ENCODE measurements at places on chromosomes 3 and 15. TPM values are rescaled to one million over a fixed set of nuclear protein-coding genes. Genes with fewer than 3 reads are reported as not detected.

- H3K27me3 ChIP-seq = no peaks in the 10 kb centered on the region
- H3K4me1 ChIP-seq = no peaks in the 10 kb centered on the region
- H3K36me3 ChIP-seq = peaks cover 16% of the 10 kb centered on the region
- H3K27ac ChIP-seq = no peak overlapping the region
- no peak overlapping the region for H3K4me3 ChIP-seq
Measured at GRCh38 chr15:84608707-84609284, 8.0 kb downstream of the ZSCAN2 start.

DNA sequence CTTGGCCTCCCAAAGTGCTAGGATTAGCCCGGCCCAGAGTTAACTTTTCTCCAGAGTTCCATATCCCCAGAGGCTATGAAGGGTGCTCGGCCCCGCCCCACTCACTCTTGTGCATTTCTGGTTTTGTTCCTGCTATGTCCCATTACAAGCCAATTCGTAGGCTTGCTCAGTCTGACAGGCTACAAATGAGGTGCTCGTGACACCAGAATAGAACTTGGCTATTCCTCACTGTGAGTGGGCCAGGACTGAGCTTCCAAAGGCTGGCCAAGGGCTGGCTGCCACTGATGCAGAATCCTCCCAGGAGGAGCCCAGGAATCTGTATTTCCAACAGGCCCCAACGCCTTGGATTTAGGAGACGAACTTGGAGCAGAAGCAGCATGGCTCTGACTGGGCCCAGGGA lies 282.7 kb upstream of the C2CD4B start:
- no peak overlapping the region for H3K4me3 ChIP-seq
- H3K4me1 ChIP-seq = no peaks in the 10 kb centered on the region
- no peak overlapping the region for H3K27ac ChIP-seq
- DNase-seq = no peak
- no peaks in the 10 kb centered on the region for H3K27me3 ChIP-seq

- no peak for DNase-seq
- H3K4me1 ChIP-seq = no peaks in the 10 kb centered on the region
- no peaks in the 10 kb centered on the region for H3K27me3 ChIP-seq
- peaks cover 40% of the 10 kb centered on the region for H3K36me3 ChIP-seq
- no peak overlapping the region for H3K4me3 ChIP-seq
Measured at GRCh38 chr3:146523531-146523930, 20.9 kb downstream of the PLSCR1 start.

- no peaks in the 10 kb centered on the region for H3K36me3 ChIP-seq
- peak overlapping the region; percentile 58 for H3K4me3 ChIP-seq
- no peaks in the 10 kb centered on the region for H3K27me3 ChIP-seq
Measured at GRCh38 chr3:16511681-16512434, 1.6 kb downstream of the RFTN1 start.

GRCh38 chr3:162569314-162569713 lies 1072.7 kb downstream of the OTOL1 start:
- H3K4me3 ChIP-seq = no peak overlapping the region
- H3K36me3 ChIP-seq = no peaks in the 10 kb centered on the region
- H3K27ac ChIP-seq = no peak overlapping the region

DNA sequence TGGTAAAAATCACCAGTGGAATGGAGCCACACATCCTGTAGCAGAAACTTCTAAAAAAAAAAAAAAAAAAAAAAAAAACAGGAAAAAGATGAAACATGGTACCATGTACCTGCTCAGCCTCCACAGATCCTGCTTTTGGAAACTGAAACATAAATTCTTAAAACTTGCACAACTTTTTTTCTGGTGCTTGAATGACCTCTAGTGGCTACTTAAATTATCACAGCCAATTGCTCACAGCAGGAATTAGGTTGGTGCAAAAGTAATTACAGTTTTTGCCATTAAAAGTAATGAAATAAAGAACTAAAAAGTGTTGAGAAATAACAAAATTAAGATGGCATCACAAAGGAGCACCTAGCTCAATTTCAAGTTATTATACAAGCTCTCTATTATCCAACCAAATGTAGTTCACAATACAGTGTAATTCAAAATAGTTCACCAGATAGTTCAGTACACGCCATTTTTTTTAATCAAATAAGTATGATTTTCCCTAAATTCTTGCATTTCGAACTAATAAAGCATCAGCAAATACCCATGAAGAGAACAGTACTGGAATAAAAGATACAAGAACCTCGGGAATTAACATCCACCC lies 80.6 kb downstream of the ULK4 start:
- no peaks in the 10 kb centered on the region for H3K27me3 ChIP-seq
- H3K36me3 ChIP-seq = no peaks in the 10 kb centered on the region
- H3K4me3 ChIP-seq = no peak overlapping the region
- no peak overlapping the region for H3K27ac ChIP-seq
- DNase-seq = no peak

DNA sequence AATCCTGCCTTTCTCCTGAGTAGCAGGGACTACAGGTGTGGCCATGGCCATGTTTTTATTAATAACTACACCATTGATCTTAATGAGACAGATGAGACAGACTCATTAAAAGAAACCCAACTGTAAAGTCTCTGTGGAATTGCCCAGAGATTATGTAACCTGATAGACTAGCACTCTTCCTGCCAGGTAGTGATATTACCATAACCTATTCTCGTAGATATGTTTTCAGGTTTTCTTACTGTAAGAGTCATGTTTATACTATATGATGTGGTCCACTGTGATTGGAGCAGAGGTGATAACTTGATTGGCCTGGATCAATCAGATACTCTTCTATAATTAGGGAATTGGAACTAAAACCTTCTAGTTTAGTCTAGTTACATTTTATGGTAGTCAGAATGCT lies 93.7 kb downstream of the NFKBIZ start:
- no peaks in the 10 kb centered on the region for H3K27me3 ChIP-seq
- H3K27ac ChIP-seq = no peak overlapping the region
- no peaks in the 10 kb centered on the region for H3K36me3 ChIP-seq
- H3K4me3 ChIP-seq = no peak overlapping the region

- H3K36me3 ChIP-seq = no peaks in the 10 kb centered on the region
- no peaks in the 10 kb centered on the region for H3K27me3 ChIP-seq
- DNase-seq = no peak
- H3K4me1 ChIP-seq = peaks cover 8% of the 10 kb centered on the region
- no peak overlapping the region for H3K4me3 ChIP-seq
Measured at GRCh38 chr3:168989396-168989795, 674.1 kb downstream of the MECOM start.

- no peak for DNase-seq
- no peaks in the 10 kb centered on the region for H3K4me1 ChIP-seq
- no peaks in the 10 kb centered on the region for H3K36me3 ChIP-seq
- peaks cover 13% of the 10 kb centered on the region for H3K27me3 ChIP-seq
- no peak overlapping the region for H3K4me3 ChIP-seq
Measured at GRCh38 chr15:85849946-85850345, 55.2 kb upstream of the KLHL25 start.

DNA sequence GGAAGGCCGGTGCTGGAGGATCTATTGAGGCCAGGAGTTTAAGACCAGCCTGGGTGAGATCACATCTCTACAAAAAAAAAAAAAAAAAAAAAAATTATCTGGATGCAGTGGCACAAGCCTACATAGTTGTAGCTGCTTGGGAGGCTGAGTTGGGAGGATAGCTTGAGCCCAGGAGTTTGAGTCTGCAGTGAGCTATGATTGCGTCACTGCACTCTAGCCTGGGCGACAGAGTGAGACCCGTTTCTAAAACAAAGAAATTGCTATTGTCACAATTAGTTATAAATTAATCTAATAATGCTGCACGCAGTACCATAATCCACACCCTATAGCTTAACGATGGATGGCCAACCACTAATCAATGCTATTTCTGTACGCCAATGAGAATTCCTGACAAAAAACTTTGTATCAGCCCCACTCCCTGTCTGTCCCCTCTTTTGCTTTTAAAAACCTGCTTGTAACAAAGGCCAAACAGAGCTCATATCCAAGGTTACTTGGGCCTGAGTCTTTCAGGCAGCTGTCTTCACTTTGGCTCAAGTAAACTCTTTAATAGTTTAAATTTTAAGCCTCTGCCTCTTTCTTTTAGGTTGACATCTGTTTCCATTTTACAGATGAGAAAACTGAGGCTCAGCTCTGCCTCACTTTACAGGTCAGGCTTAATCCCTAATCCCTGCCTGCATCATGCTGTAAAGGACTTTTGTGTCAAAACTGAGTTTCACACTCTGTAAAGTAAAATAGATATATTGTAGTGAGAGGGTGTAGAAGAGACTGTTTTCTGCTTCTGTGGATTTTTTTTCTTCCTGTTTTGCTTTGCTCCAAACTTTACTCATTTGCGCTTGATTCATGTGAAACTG lies 10.9 kb downstream of the FLNB start:
- H3K27me3 ChIP-seq = no peaks in the 10 kb centered on the region
- peaks cover 66% of the 10 kb centered on the region for H3K4me1 ChIP-seq
- no peak overlapping the region for H3K4me3 ChIP-seq
- DNase-seq = no peak
- H3K27ac ChIP-seq = peak overlapping the region; percentile 76

DNA sequence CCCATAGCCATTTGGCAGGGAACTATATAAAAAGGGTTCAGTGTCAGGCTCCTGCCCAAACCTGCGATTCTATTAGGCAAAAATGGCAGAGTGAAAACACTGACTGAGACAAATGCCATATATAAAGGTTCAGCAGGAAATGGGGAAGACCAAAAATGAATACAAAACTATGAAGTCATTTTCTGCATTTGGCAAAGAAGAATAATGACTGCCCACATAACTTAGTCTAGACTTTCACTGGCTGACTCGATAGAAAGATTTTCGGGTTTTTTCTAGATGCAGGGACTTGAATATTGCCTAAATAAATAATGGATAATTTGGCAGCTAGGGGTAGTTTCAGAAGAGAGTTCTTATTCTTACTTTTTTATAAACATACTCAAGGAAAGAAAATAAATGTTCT lies 178.0 kb downstream of the TPRG1 start:
- DNase-seq = no peak
- H3K4me1 ChIP-seq = peaks cover 11% of the 10 kb centered on the region
- H3K4me3 ChIP-seq = no peak overlapping the region
- H3K27me3 ChIP-seq = no peaks in the 10 kb centered on the region
- no peak overlapping the region for H3K27ac ChIP-seq

- no peak for DNase-seq
- no peak overlapping the region for H3K4me3 ChIP-seq
- no peaks in the 10 kb centered on the region for H3K27me3 ChIP-seq
Measured at GRCh38 chr3:59334585-59334984, 284.8 kb upstream of the CFAP20DC start.

- DNase-seq = no peak
- H3K36me3 ChIP-seq = no peaks in the 10 kb centered on the region
- no peaks in the 10 kb centered on the region for H3K4me1 ChIP-seq
- no peak overlapping the region for H3K4me3 ChIP-seq
- H3K27me3 ChIP-seq = no peaks in the 10 kb centered on the region
Measured at GRCh38 chr15:38093931-38094330, 158.7 kb upstream of the SPRED1 start.

- no peak for DNase-seq
- H3K27ac ChIP-seq = no peak overlapping the region
- no peaks in the 10 kb centered on the region for H3K27me3 ChIP-seq
Measured at GRCh38 chr3:32882603-32883025, 64.8 kb downstream of the TRIM71 start.

DNA sequence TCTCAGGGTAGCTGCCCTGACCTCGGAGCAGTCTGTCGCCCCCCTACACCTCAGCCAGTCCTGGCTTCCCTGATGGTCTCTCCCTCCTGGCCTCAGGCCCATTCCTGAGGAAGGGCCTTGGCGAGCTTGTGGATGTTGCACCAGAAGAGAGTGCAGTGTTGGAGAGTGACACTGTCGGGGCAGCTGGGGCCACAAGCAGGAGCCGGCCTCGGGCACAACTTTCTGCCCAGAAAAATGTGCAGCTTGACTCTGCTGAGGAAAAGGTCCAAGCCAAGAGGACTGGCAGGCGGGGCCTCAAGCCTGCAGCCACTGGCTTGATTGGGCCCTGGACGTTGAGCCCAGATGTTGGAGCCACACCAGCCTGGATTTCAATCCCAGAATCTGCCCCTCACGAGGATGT lies 12.8 kb downstream of the HEMK1 start:
- DNase-seq = no peak
- H3K36me3 ChIP-seq = peaks cover 39% of the 10 kb centered on the region
- H3K27ac ChIP-seq = no peak overlapping the region
- H3K4me3 ChIP-seq = no peak overlapping the region

DNA sequence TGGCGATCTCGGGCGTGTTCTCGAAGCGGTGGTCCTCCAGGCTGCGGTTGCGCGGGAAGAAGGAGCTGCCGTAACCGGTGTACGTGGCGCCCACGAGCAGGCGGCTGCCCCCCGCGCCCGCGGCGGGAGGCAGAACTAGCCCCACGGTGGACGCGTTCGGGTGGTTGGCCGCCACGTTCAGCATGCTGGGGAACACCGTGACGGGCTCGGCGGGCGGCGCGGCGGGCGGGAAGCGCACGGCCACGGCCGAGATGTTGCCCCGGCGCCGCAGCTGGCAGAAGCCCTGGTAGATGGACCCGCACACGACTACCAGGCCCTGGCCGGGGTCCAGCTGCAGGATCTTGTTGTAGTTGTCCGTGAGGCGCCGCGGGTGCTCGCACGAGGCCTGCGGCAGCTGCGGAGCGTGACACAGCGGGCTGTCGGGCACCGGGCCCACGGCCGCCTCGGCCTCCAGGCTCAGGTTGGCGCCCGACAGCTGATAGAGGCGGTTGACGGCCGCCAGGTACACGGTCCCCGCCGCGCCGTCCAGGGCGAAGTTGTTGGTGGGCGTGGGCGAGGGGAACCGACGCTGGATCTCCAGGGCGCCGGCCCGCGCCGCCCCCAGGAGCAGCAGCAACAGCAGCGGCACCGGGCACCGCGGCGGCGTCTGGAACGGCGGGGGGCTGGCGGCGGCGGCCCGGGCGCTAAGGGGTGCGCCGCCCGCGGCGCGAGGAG lies 397 bp downstream of the PLXND1 start:
- H3K27me3 ChIP-seq = peaks cover 3% of the 10 kb centered on the region
- H3K27ac ChIP-seq = peak overlapping the region; percentile 89
- H3K36me3 ChIP-seq = no peaks in the 10 kb centered on the region
- H3K4me3 ChIP-seq = peak overlapping the region; percentile 77
- H3K4me1 ChIP-seq = peaks cover 76% of the 10 kb centered on the region

DNA sequence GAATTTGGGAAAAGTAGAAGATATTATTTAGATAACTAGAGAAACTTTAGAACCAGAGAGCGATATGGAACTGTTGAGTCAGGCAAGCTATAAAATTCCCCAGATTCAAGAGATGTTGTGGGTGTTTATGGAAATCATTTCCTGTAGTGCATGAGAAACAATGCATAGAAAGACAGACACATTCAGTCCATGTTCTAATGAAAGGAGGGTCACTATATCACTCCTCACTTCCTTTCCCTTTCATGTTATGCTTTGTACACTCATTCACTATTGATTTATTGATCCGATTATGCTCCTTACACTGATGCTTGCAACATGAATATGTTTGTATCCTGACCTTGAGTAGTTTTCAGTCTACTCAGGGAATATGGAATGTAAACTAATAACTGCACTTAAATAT lies 1459.9 kb upstream of the ALCAM start:
- no peak overlapping the region for H3K27ac ChIP-seq
- DNase-seq = no peak
- H3K4me1 ChIP-seq = no peaks in the 10 kb centered on the region
- no peaks in the 10 kb centered on the region for H3K27me3 ChIP-seq
- H3K4me3 ChIP-seq = no peak overlapping the region

NDN gene
- 9.4 TPM for total RNA-seq

NOX5 gene
- total RNA-seq = 1.6 TPM

CAMK1 gene
- 6.4 TPM for total RNA-seq

SAMD7 gene
- total RNA-seq = not detected

ZIC4 gene
- not detected for total RNA-seq

FSTL1 gene
- total RNA-seq = 75.3 TPM

SLC51B gene
- not detected for total RNA-seq

SPSB4 gene
- total RNA-seq = not detected

TXNRD3 gene
- 7.4 TPM for total RNA-seq

PTX3 gene
- 2.0 TPM for total RNA-seq

TRIM59 gene
- 6.1 TPM for total RNA-seq

GOLGA8S gene
- total RNA-seq = not detected
